Skin of body (tissue), 3 donors: ENCODE measurements at places on chromosomes 3 and 15.

GRCh38 chr3:851098-851790 lies 241.6 kb upstream of the CNTN6 start:
- DNase-seq, result no peak

- DNase-seq, result no peak
Measured at GRCh38 chr3:113222451-113223086, 11.2 kb downstream of the BOC start.

DNA sequence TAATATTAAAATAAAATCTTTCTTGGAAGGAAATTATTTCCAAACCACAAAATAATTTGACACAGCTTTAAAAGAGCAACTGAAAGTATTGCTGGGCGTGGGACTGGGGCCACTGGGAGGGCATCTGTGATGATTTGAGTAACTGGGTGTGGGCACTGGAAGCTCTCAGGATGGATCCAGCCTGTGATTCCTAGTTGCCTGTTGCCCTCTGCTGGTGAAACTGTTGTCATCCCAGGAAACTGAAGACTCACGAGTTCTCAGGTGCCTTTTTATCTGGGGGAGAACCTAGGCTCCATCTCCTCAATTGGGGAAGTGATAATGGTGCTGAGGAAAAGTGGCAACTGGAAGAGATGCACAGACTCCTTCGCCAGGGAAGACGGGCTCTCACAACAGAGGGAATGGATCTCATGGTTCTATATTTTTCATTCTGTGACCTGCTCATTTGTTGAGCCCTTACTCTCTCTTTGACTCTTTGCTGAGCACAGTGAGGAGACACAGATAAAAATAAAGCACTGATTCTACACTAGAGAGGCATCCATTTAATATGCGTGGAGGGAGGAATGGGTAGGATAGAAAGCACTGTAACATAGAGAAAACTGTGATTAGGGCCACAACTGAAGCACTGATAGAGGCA lies 61.6 kb downstream of the TPRG1 start:
- peak; percentile 69 for DNase-seq

GRCh38 chr15:68676011-68676605 lies 97.3 kb downstream of the CORO2B start:
- no peak for DNase-seq

DNA sequence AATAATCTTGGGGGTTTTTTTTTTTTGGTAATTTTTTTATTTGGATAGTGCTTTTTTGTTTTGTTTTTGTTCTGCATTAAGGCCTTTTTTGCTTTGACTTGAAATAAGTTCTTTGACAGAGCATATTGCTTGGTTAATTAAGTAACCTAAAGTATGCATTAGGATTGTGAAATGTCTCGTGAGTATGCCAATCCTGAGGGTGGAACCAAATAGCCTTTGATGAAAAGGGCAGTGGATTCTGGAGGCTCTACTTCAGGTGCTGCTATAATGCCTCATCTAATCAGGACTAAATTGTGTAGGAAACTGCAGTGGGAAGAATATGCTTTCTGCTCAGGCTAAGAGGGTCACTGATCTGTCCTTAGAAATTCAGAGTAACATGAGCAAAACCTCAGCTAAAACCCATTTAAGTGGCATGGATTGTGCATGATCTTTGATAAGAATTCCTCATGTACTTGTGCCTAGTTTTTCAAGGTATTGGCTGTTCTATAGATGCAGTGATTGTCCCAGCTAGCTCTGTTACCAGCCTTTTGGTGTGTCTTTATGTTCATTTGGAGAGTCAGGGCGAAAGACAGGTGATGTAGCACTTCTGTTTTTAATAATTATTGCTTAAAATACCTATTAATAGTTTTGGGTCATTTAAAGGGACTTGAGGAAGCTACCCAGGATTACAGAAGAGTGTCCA lies 15.4 kb downstream of the CDV3 start:
- DNase-seq, result no peak

DNA sequence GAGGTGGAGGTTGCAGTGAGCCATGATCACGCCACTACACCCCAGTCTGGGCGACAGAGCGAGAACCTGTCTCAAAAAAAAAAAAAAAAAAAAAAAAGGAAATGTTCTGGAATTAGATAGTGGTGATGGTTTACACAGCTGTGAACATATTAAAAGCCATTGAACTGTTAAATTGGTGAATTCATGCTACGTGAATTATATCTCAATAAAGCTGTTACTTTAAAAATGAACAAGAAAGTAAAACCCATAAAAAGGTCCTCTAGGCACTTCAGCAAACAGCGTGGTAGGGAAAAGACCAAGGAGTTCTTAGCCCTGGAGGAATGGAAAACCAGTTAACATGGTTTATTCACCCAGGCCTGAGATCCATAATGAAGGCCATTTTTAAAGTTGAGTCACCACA lies 180.1 kb downstream of the ATG7 start:
- no peak for DNase-seq

- no peak for DNase-seq
Measured at GRCh38 chr3:31145062-31145461, 250.6 kb upstream of the GADL1 start.

GRCh38 chr3:188421151-188421821 lies 267.3 kb downstream of the LPP start:
- DNase-seq, result peak; percentile 56
